ENCODE measurements at places on chromosomes 7 and 10. TPM values are rescaled to one million over a fixed set of nuclear protein-coding genes. Genes with fewer than 3 reads are reported as not detected.

GRCh38 chr7:152052771-152053170 is 27.3 kb downstream of the GALNT11 start:
- no peak for DNase-seq

- DNase-seq: peak; percentile 32
Observed at GRCh38 chr10:131961777-131962662, 19.7 kb downstream of the BNIP3 start.

DNA sequence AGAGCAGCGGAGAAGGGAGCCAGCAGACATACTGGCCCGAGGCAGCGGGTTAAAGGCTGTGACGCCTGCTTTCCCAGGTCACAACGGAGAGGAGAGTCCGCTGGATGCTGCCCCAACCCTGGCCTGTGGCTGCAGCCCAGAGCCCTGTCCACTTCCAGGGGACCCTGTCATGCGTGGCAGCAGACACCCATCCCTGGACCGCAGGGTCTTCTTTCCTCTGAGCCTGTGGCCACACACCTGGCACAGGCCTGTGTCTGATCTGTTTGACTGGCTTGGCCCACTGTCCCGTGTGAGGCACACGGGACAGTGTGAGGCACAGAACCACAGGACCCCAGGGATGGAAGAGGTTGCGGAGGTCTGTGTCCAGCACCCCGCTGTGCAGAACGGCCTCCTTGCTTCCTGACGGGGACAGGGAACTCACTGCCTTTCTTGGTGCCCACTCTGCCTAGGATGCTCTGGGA is 42.4 kb downstream of the INSIG1 start:
- DNase-seq: no peak

- DNase-seq: no peak
Observed at GRCh38 chr10:119330342-119330741, 123.0 kb downstream of the GRK5 start.

DNA sequence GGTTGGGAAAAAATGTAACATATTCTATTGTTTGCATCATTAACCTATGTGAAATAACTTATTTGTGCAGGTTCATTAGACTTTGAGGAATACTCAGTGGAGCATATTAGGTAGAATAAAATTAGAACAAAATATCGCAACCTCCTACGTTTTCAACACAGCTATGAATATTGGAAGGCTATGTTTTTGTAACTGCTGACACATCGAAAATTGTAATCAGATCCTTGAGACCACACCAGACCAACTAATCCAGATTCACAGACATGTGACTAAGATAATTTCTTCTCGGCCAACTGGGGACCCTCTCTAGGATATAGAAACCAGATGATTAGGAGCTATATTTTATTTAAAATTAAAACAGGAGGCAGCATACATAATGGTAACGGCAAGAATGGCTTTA is 77.5 kb upstream of the VWC2 start:
- no peak for DNase-seq

DNA sequence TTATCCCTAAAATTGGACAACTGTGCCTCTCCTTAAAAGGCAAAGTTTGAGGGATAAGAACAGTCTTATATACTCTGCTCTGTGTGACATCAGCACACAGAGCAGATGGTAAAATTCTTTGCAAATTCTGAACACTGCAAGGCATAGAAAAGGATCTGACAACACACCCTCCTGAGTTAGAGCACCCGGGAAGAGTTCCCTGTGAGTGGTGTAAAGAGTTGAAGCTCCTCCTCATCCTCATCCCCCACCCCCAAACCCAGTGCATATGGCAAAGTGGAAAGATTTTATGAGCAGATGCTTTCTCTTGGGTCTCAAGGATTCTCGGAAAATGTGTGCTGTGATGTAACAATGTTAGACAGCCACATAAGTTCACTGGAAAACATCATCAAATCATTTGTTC is 40.0 kb upstream of the DGKI start:
- DNase-seq: peak; percentile 93

DNA sequence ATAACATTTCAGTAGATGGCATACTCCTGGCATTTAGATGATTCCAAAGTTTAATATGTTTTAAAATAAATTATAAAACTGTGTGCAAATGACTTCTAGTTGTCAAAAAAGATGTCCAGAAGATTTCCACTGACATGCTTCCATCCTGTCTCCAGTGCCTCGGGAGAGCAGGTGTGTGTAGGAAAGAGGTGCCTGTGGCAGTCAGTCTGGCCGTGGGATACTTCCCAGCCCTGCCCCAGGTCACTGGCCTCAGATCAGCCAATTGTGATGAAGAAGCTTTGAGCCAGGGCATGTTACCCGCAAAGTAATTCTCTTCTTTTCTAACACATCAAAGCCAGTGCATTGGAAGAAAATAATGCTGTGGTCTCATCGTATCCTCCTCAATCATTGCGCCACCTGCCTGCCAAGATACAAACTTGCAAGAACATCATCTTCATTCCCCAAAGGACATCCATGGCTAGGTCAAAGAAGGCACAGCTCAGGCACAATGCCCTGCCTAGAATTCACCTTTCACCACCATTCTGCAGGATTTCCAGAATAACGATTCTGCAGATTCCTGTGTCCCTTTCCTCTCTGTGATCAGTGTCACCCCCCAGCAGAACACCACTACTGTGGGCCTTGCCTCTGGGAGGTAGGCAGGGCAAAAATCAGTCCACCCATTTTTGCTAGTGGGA is 6.3 kb upstream of the KCNMA1 start:
- DNase-seq: peak; percentile 43

- peak; percentile 94 for DNase-seq
Observed at GRCh38 chr10:4177791-4178190, 392.8 kb upstream of the KLF6 start.

GRCh38 chr7:100130608-100131453 is 4.1 kb downstream of the MBLAC1 start:
- peak; percentile 76 for DNase-seq

DNA sequence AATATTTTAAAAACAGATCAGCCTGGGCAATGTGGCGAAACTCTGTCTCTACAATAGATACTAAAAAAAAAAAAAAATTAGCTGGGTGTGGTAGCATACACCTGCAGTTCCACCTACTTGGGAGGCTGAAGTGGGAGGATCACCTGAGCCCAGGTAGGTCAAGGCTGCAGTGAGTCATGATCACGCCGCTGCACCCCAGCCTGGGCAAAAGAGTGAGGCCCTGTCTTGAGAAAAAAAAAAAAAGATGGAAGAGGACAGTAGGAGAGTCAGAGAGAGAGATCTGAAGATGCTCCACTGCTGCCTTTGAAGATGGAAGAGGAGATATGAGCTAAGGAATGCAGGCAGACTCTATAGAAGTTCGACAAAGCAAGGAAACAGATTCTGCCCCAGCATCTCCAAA is 181.9 kb downstream of the CALN1 start:
- no peak for DNase-seq

DNA sequence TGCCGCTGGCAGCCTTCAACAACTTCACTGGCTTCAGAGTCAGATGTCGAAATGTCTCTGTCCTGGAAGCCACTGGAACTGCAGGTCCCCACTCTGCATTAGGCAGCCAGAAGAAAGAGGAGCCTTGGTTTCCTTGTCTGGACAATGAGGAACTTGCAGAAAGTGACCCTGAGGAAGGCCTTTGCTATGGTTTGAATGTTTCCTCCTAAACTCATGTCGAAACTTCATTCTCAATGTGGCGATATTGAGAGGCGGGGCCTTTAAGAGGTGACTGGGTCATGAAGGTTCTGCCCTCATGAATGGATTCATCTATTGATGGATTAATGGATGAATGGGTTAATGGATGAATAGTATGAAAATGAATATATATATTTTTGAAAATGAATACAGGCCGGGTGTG is 61.6 kb upstream of the GPR26 start:
- DNase-seq: no peak

DENND2A gene
- polyA plus RNA-seq: 47.5 TPM

UTF1 gene
- not detected for polyA plus RNA-seq

LIPJ gene
- 0.08 TPM for polyA plus RNA-seq
